Activated T-cell treated with anti-CD3 and anti-CD28 coated beads, Interleukin-2, amount 50 U/mL, for 72 hours (primary cell): ENCODE measurements at places on chromosomes 6 and 20.

- H3K4me3 ChIP-seq: no peak overlapping the region
- peaks cover 8% of the 10 kb centered on the region for H3K36me3 ChIP-seq
- H3K4me1 ChIP-seq: no peaks in the 10 kb centered on the region
- H3K27ac ChIP-seq: no peak overlapping the region
- DNase-seq: no peak
These were observed 39.1 kb downstream of the MCM8 start for GRCh38 chr20:5989539-5989938.

- no peak overlapping the region for H3K4me3 ChIP-seq
- H3K27ac ChIP-seq: no peak overlapping the region
- H3K4me1 ChIP-seq: no peaks in the 10 kb centered on the region
- DNase-seq: no peak
- no peaks in the 10 kb centered on the region for H3K36me3 ChIP-seq
- H3K27me3 ChIP-seq: no peaks in the 10 kb centered on the region
These were observed 613.5 kb upstream of the CDH4 start for GRCh38 chr20:60638430-60639098.

- no peak for DNase-seq
- H3K36me3 ChIP-seq: peaks cover 2% of the 10 kb centered on the region
- H3K27me3 ChIP-seq: no peaks in the 10 kb centered on the region
- H3K4me3 ChIP-seq: no peak overlapping the region
- no peak overlapping the region for H3K27ac ChIP-seq
These were observed 46.0 kb upstream of the FBXO30 start for GRCh38 chr6:145860562-145860961.

GRCh38 chr6:91042656-91043055 lies 455.8 kb upstream of the MAP3K7 start:
- DNase-seq: no peak
- H3K36me3 ChIP-seq: no peaks in the 10 kb centered on the region
- no peaks in the 10 kb centered on the region for H3K27me3 ChIP-seq

DNA sequence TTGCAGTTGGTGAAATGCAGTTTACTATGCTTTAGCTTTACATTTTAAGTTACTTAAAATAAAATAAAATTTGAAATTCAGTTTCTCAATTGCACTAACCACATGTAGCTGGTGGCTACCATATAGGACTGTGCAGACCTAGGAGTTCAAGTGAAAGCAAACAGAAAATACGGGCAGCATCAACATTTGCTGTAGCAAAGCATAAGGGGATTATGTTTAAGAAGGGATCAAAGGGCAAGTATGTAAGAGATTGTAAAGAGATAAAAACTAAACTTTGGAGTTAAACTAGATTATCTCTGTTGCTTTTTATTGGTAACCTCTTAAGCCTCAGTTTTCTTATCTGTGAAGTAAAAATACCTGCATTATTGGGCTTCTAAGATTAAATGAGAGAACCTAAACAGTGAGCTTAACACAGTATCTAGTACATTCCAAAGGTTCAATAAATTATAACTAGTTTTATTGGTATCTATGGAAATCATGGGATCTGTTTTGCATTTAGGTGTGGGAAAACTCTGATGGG lies 81.2 kb downstream of the SPTLC3 start:
- no peaks in the 10 kb centered on the region for H3K36me3 ChIP-seq
- H3K4me3 ChIP-seq: no peak overlapping the region
- no peaks in the 10 kb centered on the region for H3K27me3 ChIP-seq
- DNase-seq: no peak
- H3K27ac ChIP-seq: no peak overlapping the region

DNA sequence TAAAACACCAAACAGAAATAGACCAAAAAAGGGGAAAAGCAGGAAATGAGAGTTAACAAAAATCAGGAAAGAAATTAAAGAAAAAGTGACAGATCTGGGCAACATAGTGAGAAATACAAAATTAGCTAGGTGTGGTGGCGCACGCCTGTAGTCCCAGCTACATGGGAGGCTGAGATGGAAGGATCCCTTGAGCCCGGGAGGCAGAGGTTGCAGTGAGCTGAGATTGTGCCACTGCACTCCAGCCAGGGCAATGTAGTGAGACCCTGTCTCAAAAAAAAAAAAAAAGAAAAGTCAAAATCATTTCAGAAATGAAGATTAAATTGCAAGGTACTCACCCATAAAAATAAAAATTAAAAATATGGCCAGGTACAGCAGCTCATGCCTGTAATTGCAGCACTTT lies 13.0 kb upstream of the GRM4 start:
- H3K27me3 ChIP-seq: peaks cover 6% of the 10 kb centered on the region
- peaks cover 2% of the 10 kb centered on the region for H3K36me3 ChIP-seq
- no peak overlapping the region for H3K4me3 ChIP-seq
- no peak for DNase-seq

DNA sequence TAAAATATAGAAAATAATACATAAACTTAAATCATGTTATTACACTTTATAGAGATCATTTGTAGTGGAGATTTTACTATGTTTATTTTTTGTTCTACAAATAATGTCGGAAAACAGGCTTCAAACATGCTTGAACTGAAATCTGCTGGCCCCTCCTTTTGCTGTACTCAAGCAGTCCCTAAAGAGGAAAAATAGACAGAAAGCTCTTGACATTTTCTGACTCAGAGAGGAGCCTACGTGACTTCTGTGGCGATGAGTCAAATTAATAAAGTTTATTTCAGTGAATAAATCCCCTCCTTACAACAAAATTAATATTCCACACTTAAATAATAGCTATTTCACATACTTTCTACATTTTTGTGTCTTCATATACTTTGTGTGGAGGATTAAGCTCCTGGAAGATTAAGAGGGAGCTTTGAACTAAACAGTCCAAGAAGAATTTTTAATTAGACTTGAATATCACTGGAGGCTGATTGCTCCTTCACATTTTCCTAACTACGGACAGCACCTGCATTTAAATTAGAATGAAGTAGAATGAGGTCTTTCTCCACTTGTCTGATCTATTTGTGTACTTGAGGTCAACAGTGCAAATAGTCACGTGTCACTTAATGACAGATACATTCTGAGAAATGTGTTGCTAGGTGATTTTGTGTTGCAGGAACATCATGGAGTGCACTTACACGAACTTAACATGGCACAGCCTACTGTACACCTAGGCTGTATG lies 1.7 kb upstream of the TREM1 start:
- H3K36me3 ChIP-seq: no peaks in the 10 kb centered on the region
- H3K4me3 ChIP-seq: no peak overlapping the region
- H3K27me3 ChIP-seq: peaks cover 6% of the 10 kb centered on the region
- H3K27ac ChIP-seq: no peak overlapping the region
- peaks cover 19% of the 10 kb centered on the region for H3K4me1 ChIP-seq
- DNase-seq: no peak

- H3K4me1 ChIP-seq: no peaks in the 10 kb centered on the region
- no peak overlapping the region for H3K27ac ChIP-seq
- DNase-seq: no peak
- no peak overlapping the region for H3K4me3 ChIP-seq
These were observed 42.0 kb downstream of the BCAS1 start for GRCh38 chr20:54028276-54029011.

GRCh38 chr6:130293800-130294199 lies 71.0 kb upstream of the SAMD3 start:
- H3K36me3 ChIP-seq: no peaks in the 10 kb centered on the region
- H3K27ac ChIP-seq: no peak overlapping the region
- no peaks in the 10 kb centered on the region for H3K4me1 ChIP-seq

GRCh38 chr6:38151580-38152500 lies 332.3 kb downstream of the ZFAND3 start:
- no peaks in the 10 kb centered on the region for H3K4me1 ChIP-seq
- H3K27me3 ChIP-seq: no peaks in the 10 kb centered on the region
- no peak overlapping the region for H3K27ac ChIP-seq
- DNase-seq: no peak

- no peaks in the 10 kb centered on the region for H3K27me3 ChIP-seq
- peaks cover 72% of the 10 kb centered on the region for H3K4me1 ChIP-seq
- peaks cover 47% of the 10 kb centered on the region for H3K36me3 ChIP-seq
- H3K4me3 ChIP-seq: peak overlapping the region; percentile 29
- DNase-seq: no peak
These were observed 168.4 kb downstream of the JARID2 start for GRCh38 chr6:15414235-15414612.

- peaks cover 24% of the 10 kb centered on the region for H3K27me3 ChIP-seq
- no peaks in the 10 kb centered on the region for H3K36me3 ChIP-seq
- no peaks in the 10 kb centered on the region for H3K4me1 ChIP-seq
- no peak overlapping the region for H3K27ac ChIP-seq
- no peak overlapping the region for H3K4me3 ChIP-seq
- no peak for DNase-seq
These were observed 38.9 kb upstream of the FILIP1 start for GRCh38 chr6:75532521-75532920.

GRCh38 chr20:20199361-20200160 lies 147.2 kb downstream of the CFAP61 start:
- no peaks in the 10 kb centered on the region for H3K36me3 ChIP-seq
- H3K27ac ChIP-seq: no peak overlapping the region
- no peak overlapping the region for H3K4me3 ChIP-seq
- H3K4me1 ChIP-seq: no peaks in the 10 kb centered on the region

DNA sequence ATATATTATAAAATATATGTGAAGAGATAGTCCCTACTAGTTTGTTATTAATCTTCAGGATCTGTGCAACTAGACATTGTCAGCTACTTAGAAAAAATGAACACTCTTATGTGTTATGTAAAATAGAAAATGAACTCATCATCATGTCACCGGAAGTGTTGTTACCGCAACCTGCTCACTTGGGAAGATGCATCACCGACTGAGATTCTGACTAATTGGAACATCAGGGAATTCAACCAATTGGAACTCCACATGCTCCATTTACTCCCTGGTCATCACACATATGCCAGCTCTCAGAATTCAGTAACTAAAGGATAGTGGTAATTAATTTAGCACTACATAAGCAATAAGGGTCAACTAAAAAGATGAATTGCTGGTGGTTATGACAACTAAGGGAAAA lies 16.7 kb upstream of the B3GAT2 start:
- H3K27ac ChIP-seq: no peak overlapping the region
- peaks cover 34% of the 10 kb centered on the region for H3K27me3 ChIP-seq
- H3K36me3 ChIP-seq: no peaks in the 10 kb centered on the region
- H3K4me3 ChIP-seq: no peak overlapping the region
- DNase-seq: no peak
- H3K4me1 ChIP-seq: no peaks in the 10 kb centered on the region

GRCh38 chr20:38112261-38112929 lies 52.7 kb downstream of the TGM2 start:
- no peak overlapping the region for H3K27ac ChIP-seq
- no peaks in the 10 kb centered on the region for H3K4me1 ChIP-seq
- DNase-seq: no peak
- H3K27me3 ChIP-seq: no peaks in the 10 kb centered on the region
- no peak overlapping the region for H3K4me3 ChIP-seq
- no peaks in the 10 kb centered on the region for H3K36me3 ChIP-seq

- no peak overlapping the region for H3K4me3 ChIP-seq
- no peak for DNase-seq
- no peak overlapping the region for H3K27ac ChIP-seq
- no peaks in the 10 kb centered on the region for H3K36me3 ChIP-seq
- H3K4me1 ChIP-seq: no peaks in the 10 kb centered on the region
These were observed 53.2 kb upstream of the NKX2-4 start for GRCh38 chr20:21450572-21450971.

GRCh38 chr6:138378463-138378862 lies 758 bp downstream of the SMIM28 start:
- no peaks in the 10 kb centered on the region for H3K36me3 ChIP-seq
- no peak for DNase-seq
- H3K27ac ChIP-seq: no peak overlapping the region
- no peak overlapping the region for H3K4me3 ChIP-seq
- no peaks in the 10 kb centered on the region for H3K27me3 ChIP-seq
- H3K4me1 ChIP-seq: no peaks in the 10 kb centered on the region

- no peak overlapping the region for H3K27ac ChIP-seq
- no peaks in the 10 kb centered on the region for H3K4me1 ChIP-seq
- H3K4me3 ChIP-seq: no peak overlapping the region
- no peak for DNase-seq
- H3K36me3 ChIP-seq: peaks cover 2% of the 10 kb centered on the region
These were observed 394.4 kb upstream of the CDH4 start for GRCh38 chr20:60857708-60858107.

DNA sequence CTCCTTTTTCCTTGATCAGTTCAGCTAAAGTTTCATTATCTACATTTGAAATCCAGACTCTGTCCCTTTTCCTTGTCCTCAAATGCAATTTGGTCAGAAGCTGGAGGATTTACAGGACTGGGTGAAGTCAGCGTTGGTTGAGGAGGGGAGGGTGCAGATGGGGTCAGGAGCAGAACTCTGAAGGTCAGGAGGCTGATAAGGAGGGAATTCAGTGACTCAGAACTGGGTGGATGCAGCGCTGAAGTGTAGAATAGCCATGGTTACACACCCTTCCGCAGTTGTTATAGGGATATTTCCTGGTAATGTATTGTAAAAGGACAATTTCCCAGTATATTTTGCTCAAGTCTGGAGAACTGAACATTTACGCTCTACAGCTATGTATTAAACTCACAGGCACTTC lies 133.1 kb upstream of the FOXA2 start:
- H3K4me1 ChIP-seq: no peaks in the 10 kb centered on the region
- H3K27me3 ChIP-seq: no peaks in the 10 kb centered on the region
- peaks cover 1% of the 10 kb centered on the region for H3K36me3 ChIP-seq

- peaks cover 22% of the 10 kb centered on the region for H3K4me1 ChIP-seq
- DNase-seq: no peak
- peaks cover 23% of the 10 kb centered on the region for H3K36me3 ChIP-seq
These were observed 598 bp downstream of the TBP start for GRCh38 chr6:170554796-170555137.

- H3K27me3 ChIP-seq: no peaks in the 10 kb centered on the region
- no peak overlapping the region for H3K27ac ChIP-seq
These were observed 160.9 kb downstream of the FRK start for GRCh38 chr6:115899730-115900282.

DNA sequence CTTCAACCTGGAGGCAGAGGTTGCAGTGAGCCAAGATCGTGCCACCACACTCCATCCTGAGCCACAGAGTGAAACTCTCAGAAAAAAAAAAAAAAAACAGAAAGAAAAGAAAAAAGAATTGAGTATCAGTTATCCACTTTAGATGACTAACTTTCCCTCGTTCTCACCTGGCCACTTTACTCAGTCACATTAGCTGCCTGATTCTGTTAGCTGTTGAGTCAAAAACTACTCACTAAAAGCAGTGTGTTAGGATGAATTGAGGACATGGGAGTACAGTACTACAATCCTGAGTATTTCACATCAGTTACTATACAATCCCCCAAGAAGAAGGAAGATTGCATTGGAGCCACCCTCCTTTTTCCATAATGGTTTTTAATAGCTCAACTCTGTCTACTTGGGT lies 114.6 kb downstream of the ADAT2 start:
- H3K36me3 ChIP-seq: no peaks in the 10 kb centered on the region
- DNase-seq: no peak
- no peak overlapping the region for H3K27ac ChIP-seq
- H3K4me1 ChIP-seq: peaks cover 19% of the 10 kb centered on the region

- peaks cover 40% of the 10 kb centered on the region for H3K27me3 ChIP-seq
- no peak overlapping the region for H3K27ac ChIP-seq
- DNase-seq: no peak
- H3K4me1 ChIP-seq: no peaks in the 10 kb centered on the region
- H3K36me3 ChIP-seq: no peaks in the 10 kb centered on the region
These were observed 178.1 kb upstream of the PDE10A start for GRCh38 chr6:165841153-165841558.

- no peaks in the 10 kb centered on the region for H3K4me1 ChIP-seq
- H3K27ac ChIP-seq: no peak overlapping the region
- DNase-seq: no peak
- no peaks in the 10 kb centered on the region for H3K27me3 ChIP-seq
- H3K4me3 ChIP-seq: no peak overlapping the region
These were observed 44.4 kb downstream of the MDN1 start for GRCh38 chr6:89775150-89775549.

- H3K4me1 ChIP-seq: no peaks in the 10 kb centered on the region
- H3K4me3 ChIP-seq: no peak overlapping the region
These were observed 236.0 kb upstream of the SGK1 start for GRCh38 chr6:134553936-134554335.

- no peaks in the 10 kb centered on the region for H3K4me1 ChIP-seq
- H3K27ac ChIP-seq: no peak overlapping the region
- no peaks in the 10 kb centered on the region for H3K27me3 ChIP-seq
These were observed 109.0 kb downstream of the ZFP64 start for GRCh38 chr20:52082612-52083011.
